Tongue (tissue), 3 donors: ENCODE measurements at places on chromosomes 11 and 22.

DNA sequence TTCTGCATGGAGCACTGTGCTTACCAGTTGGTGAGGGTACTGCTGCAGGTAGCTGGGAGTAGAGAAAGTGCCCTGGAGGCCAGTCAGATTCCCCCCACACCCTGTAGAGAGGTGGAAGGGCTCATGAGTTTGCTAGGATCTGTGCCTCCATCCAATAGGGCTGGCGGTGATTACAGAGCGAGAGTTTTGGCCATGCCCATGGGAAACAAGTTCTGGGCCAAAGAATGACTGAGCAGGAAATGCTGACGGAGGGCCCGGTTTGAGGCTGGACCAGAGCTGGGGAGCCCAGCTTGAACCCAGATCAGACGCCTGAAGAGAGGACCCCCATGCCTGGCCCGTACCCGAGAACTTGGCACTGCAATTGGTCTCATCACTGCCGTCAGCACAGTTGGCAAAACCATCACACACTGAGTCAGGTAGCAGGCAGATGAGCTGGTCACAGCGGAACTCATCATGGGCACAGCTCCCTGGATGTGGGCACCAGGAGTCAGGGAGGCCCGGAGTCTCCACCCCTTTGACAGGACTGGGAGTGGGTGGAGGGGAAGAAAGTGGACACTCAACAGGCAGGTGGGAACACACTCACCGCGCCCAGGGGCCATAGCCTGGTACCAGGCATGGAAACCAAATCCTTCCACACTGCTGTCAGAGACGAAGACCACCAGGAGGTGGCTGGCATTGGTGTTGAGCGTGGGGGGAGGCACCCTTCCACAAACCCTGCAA lies 2.1 kb downstream of the MFRP start:
- DNase-seq: no peak

DNA sequence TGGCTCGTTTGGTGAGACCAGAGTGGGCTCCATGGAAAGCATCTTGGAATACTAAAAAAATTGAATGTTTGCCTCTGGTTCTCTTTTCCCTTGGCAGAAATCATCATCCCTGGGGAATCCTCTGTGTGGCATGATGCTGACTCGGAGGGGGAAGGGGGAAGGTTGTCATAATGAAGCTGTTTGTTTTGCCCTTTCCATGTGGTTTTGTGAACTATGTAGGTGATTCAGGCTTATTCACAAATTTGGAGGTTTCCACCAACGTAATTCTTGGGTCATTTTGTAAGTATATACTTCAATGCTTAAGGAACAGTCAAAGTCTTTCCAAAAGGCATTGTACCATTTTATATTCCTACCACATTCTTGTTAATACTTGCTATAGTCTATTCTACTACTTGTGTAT lies 754.0 kb upstream of the FAT3 start:
- no peak for DNase-seq

- DNase-seq: peak; percentile 54
These were observed 225.4 kb downstream of the NTM start for GRCh38 chr11:131595797-131596196.

DNA sequence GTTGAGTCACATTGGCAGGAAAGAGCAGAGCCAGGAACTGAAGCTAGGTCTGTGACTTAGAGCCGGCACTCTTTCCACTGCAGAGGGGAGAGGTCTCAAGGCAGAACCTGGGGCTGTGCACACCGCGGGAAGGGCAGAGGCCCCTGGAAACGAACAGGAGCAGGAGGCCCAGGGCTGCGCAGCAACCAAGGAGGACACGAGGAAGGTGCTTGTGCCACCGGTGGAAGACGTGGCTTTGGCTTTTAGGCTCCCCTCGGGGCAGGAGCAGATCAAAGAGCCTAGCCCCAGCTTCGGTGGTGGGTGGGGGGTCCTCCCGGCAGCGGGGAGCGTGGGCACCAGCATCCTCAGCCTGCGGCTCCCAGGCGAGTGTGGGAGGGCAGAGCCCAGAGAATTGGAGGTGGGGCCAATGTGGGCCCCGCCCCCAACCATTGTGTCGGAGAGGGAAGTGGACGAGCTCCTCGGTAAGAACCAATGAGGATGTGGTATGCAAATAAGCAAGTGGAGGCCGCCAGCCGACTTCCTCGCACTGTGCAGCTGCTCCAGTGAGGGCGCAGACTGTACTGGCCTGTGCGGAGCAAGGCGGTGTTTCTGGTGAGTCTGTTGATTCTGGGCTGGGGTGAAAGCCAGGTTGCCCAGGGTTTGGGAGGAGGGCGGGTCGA lies at the start of gene CCDC116:
Gene CCDC116 (plus strand): TSS at position 524 of the 659 bp plus-strand sequence. CDS start 422 bp downstream, outside the sequence.
- DNase-seq: no peak

GRCh38 chr11:117473481-117474091 lies 145.9 kb downstream of the CEP164 start:
- no peak for DNase-seq

GRCh38 chr11:110409174-110409573 lies 20.6 kb upstream of the FDX1 start:
- no peak for DNase-seq

- DNase-seq: no peak
These were observed 75.2 kb downstream of the USP47 start for GRCh38 chr11:11916981-11917399.
